Femur (tissue), 1 donor: ENCODE measurements at places on chromosomes 7 and 10.
A peak's percentile ranks its signal among the peaks of the same experiment; 100 is the strongest.

- no peak for DNase-seq
These were observed 266.1 kb downstream of the SORCS1 start for GRCh38 chr10:106898446-106898845.

DNA sequence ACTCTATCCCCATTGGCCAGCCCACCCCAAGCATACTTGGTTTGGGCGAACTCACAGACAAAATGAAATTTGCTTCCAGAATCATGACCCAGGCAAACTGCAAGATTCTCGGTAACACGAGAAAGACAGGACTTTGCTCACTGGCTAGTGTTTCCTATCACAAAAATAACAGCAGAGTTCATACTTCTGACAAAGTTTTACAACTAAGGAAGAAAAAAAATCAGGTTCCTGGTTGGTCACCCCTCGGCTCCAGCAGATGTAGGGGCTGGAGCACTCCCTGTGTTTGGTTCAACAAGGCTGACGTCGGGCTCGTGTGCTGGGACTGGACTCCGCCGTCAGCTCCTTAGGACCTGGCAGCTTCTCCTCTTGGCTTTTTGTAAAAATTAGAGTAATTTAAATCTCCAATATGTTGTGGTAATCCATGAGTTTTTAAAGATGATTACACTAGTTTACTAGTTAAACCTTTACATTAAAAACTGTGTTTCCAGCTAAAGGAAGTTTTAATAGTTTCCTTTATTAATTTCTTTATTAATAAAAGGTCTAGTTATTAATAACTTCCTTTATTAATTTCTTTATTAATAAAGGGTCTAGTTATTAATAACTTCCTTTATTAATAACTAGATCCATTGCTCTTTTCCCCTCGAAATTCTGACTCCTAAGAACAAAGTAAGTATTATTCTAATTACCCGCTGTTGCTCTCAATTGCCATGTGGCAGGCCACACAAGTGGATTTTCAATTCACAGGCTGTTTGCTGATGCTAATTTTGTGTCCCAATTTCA is 115.6 kb upstream of the RNF32 start:
- no peak for DNase-seq

- DNase-seq = peak; percentile 71
These were observed 10.9 kb upstream of the PTN start for GRCh38 chr7:137354396-137354795.

DNA sequence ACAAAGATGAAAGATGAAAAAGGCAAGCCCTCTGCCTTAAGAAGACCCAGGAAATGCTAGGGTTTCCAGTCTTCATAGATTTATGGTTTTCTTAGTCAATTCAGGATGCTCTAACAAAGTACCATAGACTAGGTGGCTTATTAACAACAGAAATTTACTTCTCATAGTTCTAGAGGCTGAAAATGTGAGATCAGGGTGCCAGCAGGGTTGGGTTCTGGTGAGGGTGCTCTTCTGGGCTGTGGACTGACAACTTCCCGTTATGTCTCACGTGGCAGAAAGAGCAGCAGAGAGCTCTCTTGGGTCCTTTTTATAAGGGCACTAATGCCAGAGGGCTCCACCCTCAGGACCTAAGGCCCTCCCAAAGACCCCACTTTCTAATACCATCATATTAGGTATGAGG is 23.7 kb downstream of the ELMO1 start:
- DNase-seq = no peak

GRCh38 chr10:32687546-32687945 is 241.6 kb downstream of the CCDC7 start:
- no peak for DNase-seq

DNA sequence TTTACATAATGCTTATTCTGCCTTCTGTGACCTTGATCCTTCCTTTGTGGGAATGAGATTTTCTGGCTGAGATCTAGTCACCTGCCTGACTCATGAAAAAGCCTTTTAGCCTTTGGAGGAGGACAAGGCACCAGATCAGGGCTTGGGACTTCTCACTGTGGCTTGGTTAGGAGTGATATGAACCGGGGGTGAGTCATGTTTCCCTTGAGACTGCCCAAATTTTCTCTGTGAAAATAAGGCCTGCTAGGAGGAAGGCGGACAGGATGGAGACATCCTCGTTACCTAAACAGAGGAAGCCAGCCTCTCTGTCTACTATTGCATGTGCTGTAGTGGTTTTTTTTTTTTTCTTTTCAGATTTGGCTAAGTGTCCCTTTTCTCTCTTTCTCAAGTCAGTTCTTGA is 57.8 kb downstream of the EVX1 start:
- DNase-seq = no peak

DNA sequence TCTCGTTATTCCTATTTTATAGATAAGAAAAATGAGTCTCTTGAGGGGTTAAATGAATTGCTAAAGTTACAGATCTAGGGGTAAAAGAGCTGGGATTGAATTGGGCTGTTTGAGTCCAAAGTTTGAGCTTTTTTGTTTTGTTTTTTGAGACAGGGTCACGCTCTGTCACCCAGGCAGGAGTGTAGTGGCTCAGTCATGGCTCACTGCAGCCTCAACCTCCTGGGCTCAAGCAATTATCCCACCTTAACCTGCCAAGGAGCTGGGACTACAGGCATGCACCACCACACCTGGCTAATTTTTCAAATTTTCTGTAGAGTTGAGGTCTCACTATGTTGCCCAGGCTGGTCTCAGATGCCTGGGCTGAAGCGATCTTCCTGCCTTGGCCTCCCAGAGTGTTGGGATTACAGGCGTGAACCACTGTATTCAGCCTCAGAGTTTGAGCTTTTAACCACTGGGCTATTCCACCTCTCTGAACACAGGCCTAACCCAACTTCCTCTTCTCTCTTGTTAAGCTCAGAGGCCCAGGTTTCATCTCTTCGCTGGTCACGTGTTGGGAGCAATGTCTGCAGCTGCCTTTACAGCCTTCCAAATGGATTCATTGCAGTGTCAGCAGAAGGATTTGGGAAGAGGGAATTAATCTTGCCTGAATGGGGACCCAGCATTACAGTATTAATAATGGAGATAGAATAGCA is 8.0 kb downstream of the SUFU start:
- DNase-seq = peak; percentile 53

DNA sequence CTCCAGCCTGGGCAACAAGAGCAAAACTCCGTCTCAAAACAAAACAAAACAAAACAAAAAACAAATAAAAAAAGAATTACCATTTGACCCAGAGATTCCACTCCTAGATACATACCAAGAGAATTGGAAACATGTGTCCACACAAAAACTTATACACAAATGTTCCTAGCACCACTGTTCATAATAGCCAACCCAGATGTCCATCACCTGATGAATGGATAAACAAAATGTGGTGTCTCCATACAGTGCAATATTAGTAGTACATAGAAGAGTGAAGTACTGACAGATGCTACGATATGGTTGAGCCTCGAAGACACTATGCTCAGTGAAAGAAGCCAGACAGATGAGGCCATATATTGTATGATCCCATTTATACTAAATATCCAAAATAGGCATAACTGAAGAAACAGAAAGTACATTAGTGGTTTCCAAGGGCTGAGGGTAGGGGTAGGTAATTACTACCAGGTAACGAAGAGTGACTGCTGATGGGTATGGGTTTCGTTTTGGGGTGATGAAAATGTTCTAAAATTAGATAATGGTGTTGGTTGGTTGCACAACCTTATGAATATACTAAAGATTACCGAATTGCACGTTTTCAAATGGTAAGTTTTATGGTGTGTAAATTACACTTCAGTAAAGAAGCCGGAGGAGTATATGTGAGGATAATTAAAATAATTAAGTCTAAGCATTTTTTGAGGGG is 20.0 kb downstream of the MYO1G start:
- no peak for DNase-seq

GRCh38 chr10:69874449-69874848 is 72.7 kb downstream of the COL13A1 start:
- peak; percentile 58 for DNase-seq
